Activated T-helper 9 cell treated with anti-CD3 and anti-CD28 coated beads, Interleukin-2, amount 50 U/mL, for 16 hours (primary cell): ENCODE measurements at places on chromosomes 5 and 9.

DNA sequence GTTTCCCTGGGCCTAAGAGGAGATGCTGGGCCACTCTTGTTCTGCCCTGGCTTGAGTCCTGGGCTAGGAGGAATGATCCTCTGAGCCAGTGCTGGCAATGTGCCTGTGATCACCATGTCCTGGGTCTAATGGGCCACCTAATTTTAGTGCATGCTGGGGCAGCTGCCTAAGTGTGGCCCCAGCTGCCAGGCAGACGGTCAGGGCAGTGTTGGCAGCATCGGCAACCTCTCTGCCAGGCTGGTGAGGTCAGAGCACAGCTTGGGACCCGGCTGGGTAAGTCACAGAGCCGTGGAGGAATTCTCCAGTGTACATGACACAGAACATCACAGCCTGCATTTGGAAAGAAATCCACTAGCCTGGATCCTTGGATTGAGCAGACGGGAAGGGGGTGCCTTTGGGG lies 21.4 kb upstream of the PITX1 start:
- DNase-seq: no peak

DNA sequence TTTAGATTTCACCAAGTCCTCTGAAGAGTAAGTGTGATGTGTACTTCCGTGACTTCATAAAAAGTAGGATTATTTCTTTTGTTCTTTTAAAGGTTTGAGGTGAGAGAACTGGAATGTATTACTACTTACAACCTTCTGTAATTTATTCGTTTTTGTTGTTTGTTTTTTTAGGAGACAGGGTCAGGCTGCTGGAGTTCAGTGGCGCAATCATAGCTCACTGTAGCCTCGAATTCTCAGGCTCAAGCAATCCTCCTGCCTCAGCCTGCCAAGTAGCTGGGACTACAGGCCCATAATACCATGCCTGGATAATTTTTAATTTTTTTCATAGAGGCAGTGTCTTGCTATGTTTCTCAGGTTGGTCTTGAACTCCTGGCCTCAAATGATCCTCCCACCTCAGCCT lies 68.3 kb upstream of the RETREG1 start:
- DNase-seq: no peak

DNA sequence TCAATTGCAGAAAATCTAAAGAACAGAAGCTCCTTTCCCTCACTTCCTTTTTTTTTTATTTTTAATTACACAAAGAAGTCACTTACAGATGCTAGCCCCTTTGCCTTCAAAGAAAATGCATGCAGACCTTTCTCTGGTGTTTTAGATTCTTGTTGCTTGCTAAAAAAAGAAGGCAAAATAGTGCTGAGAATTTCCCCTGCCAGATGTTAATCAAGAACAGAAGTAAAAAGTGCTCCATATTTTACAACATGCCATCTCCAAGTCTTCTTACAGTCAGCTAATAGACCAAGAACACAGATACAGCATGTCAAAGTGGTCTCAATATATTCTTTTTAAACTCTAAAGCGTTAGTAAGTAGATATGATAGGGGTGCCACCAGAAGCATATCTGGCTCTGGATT lies 142.8 kb upstream of the RGMB start:
- DNase-seq: no peak

GRCh38 chr9:109641372-109641659 lies 138.7 kb upstream of the PALM2AKAP2 start:
- DNase-seq: no peak

GRCh38 chr5:171116719-171117118 lies 192.3 kb upstream of the TLX3 start:
- no peak for DNase-seq

- no peak for DNase-seq
These were observed 174.4 kb upstream of the PRLR start for GRCh38 chr5:35404701-35405100.

GRCh38 chr9:27437652-27438373 lies 86.3 kb upstream of the IFNK start:
- no peak for DNase-seq

- DNase-seq: no peak
These were observed 135.2 kb downstream of the PTTG1 start for GRCh38 chr5:160556846-160557245.

GRCh38 chr5:171614971-171615653 lies 170.5 kb upstream of the SMIM23 start:
- DNase-seq: no peak

- no peak for DNase-seq
These were observed 18.1 kb downstream of the FGF1 start for GRCh38 chr5:142667831-142668230.

- DNase-seq: no peak
These were observed 173.3 kb upstream of the GAS1 start for GRCh38 chr9:87120610-87121009.

DNA sequence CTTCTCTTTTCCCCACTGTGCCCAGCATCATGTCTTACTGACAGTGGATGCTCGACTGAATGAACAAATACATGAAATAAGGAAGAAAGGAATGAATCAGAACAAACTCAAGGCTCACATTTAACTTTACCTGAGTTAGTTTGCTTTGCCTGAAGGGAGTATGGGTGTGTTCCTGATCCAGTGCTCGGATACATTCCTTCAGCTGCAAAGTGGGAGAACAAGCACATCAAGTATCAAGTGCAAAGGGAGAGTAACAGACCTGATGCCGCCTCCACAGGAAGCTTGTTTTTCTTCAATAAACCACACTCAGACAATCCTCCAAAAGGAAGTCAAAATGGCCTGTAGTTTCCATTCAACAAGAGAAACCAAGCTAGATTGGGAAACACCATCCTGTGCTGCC lies 66.1 kb downstream of the KIF24 start:
- DNase-seq: no peak

GRCh38 chr5:133792655-133793054 lies 175.8 kb downstream of the C5orf15 start:
- no peak for DNase-seq

- DNase-seq: no peak
These were observed 313.9 kb upstream of the TRPC7 start for GRCh38 chr5:136679233-136679632.

GRCh38 chr5:160039810-160040470 lies 31.0 kb downstream of the TTC1 start:
- no peak for DNase-seq

DNA sequence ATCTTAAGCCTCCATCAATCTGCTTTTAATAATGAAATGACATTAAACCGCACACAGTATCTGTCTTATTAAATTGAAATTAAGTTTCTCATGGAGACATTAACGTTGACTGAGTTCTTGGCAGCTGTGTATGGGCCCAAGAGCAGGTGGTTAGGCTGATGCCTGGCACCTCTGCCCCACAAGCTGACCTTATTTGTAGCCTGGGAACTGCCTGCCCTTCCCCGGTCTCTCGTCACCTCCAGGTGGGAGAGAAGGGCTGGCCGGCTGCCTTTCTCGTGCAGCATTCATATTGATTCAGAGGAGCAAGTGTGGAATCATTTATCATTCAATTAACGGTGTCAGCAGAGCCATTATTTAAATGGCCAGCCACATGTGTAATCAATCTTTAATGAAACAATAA lies 53.0 kb upstream of the FCN1 start:
- no peak for DNase-seq

- no peak for DNase-seq
These were observed 40.5 kb upstream of the MYO10 start for GRCh38 chr5:16976625-16977008.
